ENCODE measurements at places on chromosomes 2 and 18. TPM values are rescaled to one million over a fixed set of nuclear protein-coding genes. Genes with fewer than 3 reads are reported as not detected.

DNA sequence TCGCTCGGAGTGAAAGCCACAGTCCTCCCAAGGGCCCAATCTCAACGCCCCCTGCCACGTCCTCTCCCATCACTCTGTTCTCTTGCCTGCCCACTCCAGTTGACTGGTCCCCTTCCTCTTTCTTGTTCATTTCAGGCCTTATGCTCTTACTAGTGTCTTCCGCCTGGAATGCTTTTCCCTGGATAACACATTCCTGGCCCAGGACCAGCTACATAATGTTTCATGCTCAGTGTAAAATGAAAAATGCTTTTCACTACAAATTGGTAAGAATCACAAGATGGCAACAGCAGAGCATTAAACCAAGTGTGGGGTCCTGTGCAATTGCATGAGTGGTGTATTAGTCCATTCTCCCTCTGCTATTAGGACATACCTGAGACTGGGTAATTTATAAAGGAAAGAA, 417.2 kb upstream of the KLHL29 start:
- no peaks in the 10 kb centered on the region for H3K27me3 ChIP-seq
- H3K4me3 ChIP-seq, result no peak overlapping the region
- H3K36me3 ChIP-seq, result peaks cover 13% of the 10 kb centered on the region
- DNase-seq, result no peak
- no peak overlapping the region for H3K27ac ChIP-seq

- no peak overlapping the region for H3K27ac ChIP-seq
- H3K36me3 ChIP-seq, result no peaks in the 10 kb centered on the region
Measured at GRCh38 chr2:203739351-203739750, 32.9 kb downstream of the CD28 start.

The NEU4 gene
- total RNA-seq, result 0.42 TPM

The CAPN13 gene
- total RNA-seq, result 5.0 TPM

The SERPINB13 gene
- total RNA-seq, result not detected

The IL1B gene
- not detected for total RNA-seq

The GCKR gene
- total RNA-seq, result 0.33 TPM

The GNLY gene
- not detected for total RNA-seq

Measured in H9 (cell line).